ENCODE measurements at places on chromosomes 7 and 10.

DNA sequence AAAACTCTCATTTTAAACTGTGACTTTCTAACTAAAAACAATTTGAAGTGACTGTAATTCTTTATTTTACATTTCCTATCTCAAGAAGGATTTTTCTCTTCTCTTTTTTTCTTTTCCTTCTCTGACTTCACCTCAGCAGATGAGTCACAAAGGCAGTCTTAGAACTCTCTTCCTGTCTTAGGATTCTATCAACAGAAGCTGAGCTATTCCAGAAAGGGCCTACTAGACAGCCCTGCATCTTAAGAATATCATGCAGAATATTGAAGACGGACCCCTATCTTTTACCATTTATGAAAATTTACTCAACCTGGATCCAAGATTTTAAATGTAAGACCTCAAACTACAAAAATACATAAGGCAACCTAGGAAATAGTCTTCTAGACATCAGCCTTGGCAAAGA lies 365.7 kb upstream of the SEMA3C start:
- no peak for DNase-seq

- DNase-seq, result no peak
Observed at GRCh38 chr7:3141326-3141725, 97.7 kb upstream of the CARD11 start.

GRCh38 chr7:24797270-24797669 lies 40.0 kb upstream of the GSDME start:
- DNase-seq, result no peak

DNA sequence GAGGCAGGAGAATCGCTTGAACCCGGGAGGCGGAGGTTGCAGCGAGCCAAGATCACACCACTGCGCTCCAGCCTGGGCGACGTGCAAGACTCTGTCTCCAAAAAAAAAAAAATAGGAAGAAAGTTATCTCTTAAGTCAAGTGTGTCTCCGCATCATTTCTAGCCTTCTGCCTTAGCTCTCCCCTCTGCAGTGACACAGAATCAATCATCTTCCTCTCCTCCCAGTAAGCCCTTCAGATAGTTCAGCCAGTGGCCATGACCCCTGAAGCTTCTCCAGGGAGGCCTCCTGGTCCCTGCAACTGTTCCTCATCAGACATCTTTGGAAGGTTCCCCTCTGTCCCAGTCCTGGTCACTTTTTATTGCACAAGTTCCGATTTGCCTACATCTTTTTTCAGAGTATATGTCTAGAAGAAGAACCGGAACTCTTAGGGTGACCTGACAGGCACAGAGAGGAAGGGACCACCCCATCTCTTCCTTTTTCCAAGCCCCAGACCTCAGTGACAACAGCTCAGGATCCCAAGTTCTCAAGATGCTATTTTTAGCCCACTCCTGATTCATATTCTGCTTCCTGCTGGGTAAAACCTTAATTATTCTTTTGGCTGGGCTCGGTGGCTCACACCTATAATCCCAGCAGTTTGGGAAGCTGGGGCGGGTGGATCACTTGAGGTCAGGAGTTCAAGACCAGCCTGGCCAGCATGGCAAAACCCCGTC lies 6.6 kb upstream of the RHBDD2 start:
- no peak for DNase-seq

DNA sequence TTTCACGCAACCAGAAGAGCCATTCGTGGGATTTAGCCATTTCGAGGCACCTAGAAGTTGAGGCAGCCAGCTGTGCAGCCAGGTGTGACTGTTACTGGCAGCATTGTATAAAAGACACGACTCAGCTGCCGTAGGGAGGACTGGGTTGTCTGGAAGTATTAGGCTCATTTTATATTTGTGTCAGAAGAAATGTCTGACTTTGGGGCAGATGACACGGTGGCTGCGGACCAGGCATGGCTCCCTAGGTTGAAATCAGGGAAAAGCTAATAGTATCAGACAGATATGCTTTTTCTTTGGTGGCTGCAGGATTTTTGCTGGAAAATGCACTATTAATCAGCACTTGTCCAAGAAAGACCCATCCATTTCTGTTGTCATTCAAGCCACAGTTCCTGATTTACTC lies 4.2 kb upstream of the DPYSL4 start:
- DNase-seq, result no peak

- DNase-seq, result no peak
Observed at GRCh38 chr10:69831231-69831855, 29.6 kb downstream of the COL13A1 start.

DNA sequence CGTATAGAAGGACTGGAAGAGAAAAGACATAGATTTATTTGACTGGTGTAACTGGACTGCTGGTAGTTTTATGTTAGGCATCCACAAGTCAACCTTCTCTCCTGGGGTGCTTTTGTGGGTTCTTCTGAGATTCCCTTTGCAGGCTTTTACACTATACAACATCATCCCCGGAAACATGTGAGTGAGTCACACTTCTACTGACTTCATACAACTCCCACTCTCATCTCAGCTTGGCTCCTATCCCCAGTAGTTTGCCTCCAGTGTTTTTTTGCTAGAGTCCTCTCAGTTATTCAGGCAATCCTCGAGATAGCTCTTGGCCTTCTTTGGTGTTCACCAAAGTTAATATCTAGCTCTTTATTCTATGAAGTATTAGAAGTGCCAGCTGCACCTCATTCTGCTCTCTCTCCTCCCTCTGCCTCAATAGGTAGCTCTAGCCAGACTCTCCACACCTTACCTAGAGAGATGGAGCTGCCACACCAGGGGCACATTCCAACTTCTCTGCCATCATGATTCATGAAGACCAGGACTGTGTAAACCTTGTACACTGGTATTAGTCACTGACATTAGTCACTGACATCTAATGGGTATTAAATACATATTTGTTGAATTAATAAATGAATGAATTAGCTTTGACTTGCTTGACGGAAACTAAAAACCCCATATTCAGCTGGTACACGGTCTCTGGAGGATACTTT lies 281.9 kb downstream of the PPP1R3A start:
- no peak for DNase-seq

- DNase-seq, result no peak
Observed at GRCh38 chr7:100154651-100155491, 3.7 kb downstream of the TRAPPC14 start.

GRCh38 chr7:78542981-78543380 lies 744.4 kb downstream of the PHTF2 start:
- no peak for DNase-seq

GRCh38 chr7:88331322-88331721 lies 24.6 kb upstream of the STEAP4 start:
- DNase-seq, result no peak

- DNase-seq, result no peak
Observed at GRCh38 chr7:154686305-154686704, 316.6 kb downstream of the PAXIP1 start.

GRCh38 chr10:5894873-5895272 lies 4.8 kb downstream of the FBH1 start:
- DNase-seq, result no peak

DNA sequence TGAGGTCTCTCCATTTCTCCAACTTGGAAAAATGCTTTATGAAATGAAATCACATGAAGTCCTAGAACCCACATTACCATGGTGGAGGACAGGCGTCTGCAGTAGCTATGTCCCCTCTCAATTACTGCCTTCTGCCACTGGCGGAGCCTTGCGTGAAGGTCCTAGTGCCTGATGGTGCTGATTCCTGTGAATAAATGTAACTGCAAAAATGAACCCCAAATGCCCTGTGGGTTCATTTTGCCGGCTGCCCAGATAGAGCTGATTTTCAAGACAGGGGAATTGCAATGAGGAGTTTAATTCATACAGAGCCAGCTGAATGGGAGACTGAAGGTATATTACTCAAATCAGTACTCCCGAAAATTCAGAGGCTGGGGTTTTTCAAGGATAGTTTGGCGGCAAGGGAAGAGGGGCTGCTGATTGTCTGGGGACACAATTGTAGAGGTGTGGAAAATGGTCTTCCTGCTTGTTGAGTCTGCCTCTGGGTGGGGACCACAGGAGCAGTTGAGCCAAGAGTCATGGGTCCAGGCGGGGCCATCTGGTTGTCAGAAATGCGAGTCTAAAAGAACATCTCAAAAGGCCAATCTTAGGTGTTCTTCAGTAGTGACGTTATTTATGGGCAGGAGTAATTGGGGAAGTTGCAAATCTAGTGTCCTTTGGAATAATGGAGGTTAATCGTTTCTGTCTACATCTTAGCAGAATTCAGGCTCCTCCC lies 13.5 kb downstream of the PRF1 start:
- DNase-seq, result no peak

DNA sequence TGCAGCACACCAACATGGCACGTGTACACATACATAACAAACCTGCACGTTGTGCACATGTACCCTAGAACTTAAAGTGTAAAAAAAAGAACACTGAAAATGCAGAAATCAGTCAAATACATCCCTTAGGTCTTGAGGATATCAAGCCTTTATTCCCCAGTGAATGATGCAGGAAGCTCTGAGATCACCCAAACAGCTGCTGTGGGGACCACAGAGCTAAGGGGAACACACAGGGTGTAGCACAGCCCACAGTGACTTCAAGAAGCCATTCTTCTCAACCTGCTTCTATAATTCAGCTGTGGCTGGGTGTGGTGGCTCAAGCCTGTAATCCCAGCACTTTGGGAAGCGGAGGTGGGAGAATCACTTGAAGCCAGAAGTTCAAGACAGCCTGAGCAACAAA lies 314.9 kb downstream of the CALN1 start:
- DNase-seq, result no peak
